ENCODE measurements at places on chromosomes 12 and 14.
A peak's percentile ranks its signal among the peaks of the same experiment; 100 is the strongest.

DNA sequence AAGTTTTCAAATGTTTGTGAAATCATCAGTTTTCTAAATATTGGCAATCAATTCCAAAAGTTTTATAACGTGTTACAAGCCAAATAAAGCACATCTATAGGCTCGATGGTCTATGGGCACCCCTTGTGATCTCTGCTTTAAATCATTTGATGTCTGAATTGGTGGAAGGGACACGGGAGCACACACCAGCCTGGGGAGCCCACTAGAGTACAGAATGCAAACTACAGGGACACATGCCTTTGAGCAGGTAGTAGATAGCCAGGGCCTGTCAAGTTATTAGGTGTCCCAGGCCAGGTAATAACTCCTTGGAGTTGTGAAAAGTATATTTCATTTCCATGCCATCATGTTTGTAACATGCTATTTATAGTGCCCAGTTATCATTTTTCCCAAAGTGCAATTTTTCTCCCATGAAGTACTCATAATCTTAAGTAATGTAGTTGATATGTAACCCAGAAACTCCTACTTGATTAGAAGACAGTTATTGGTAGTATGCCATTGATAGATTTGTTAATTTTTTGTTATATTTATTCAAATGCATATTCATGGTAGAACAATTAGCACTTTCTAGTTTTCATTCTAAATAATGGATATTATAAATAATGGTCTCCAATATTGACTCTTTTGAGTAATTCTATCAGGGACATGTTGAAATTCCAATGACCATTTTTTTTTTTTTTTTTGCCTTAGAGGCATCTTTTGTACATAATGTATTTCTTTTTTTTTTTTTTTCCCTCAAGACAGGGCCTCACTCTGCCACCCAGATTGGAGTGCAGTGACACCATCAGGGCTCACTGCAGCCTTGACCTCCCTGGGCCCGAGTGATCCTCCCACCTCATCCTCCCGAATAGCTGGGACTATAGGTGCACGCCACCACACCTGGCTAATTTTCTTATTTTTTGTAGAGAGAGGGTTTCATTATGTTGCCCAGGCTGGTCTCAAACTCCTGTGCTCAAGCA is 96.9 kb upstream of the FGD4 start:
- DNase-seq = no peak

DNA sequence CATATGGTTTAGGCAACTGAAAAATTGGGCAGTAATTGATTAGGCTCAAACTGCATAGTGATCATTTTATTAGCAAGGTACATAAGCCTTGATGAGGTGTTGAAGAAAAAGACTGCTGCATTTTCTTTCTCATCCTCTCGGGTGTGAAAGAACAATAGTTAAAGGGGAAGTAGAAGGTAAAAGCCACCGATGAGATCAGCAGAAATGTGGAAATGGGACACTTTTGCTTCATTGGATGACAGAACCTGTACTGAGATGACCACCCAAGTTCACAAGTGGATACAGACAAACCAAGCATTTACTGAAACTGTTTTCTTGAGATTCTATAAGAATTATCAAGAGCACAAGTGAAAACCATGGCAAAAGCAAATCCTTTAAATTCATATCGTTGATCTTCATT is 184.0 kb downstream of the TMX1 start:
- no peak for DNase-seq

GRCh38 chr12:5969974-5970690 is 25.1 kb upstream of the ANO2 start:
- no peak for DNase-seq

DNA sequence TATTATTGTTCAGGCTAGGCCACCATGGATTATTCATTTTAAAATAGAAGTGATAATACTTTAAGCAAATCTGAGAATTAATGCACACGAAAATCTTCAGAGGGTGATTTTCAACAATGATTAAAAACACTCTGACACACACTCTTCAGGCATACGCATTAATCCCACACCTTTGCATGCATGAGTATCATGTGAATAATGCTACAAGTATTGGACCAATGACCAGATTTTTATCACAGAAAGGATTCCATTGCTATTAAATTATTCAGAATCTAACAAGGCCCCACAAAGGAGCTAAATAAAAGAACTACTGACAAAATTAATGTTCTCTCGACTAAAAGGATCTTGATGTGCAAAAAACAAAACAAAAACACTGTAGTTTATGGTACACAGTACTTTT is 11.1 kb downstream of the EPS8 start:
- DNase-seq = no peak

DNA sequence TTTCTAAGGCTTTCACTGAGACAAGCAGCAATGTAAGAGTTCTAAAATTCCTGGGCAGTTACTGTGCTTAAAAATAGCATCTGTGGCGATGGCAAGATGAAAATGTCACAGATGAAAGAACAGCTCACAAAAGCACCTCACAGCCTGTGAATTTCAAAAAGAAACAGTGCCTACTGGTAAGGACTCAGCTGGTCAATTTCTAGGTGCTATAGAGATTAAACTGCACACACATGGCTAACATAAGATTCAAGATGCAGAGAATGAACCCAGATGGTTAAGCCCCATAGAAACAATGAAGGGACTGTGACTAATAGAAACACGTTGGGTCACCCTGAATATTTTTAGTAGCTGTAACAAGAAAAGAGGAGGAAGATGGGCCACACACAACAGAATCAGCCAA is 12.0 kb upstream of the IL26 start:
- no peak for DNase-seq

DNA sequence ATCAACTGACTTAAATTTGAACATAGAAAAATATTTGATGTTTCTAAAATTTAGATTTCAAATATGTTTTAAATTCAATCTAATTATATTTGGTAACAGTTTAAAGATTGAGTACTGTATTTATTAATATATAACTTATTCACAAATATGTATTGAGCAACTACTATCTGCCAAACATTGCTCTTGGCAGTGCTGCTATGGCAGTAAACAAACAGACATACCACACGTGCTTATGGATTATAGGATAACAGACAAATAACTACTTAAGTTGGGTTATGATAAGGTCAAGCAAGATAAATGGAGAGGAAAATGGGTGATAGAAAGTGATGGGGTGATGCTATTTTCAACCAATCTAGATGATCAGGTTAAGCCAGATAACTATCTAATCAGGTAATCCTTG is 538.1 kb downstream of the C12orf50 start:
- no peak for DNase-seq

DNA sequence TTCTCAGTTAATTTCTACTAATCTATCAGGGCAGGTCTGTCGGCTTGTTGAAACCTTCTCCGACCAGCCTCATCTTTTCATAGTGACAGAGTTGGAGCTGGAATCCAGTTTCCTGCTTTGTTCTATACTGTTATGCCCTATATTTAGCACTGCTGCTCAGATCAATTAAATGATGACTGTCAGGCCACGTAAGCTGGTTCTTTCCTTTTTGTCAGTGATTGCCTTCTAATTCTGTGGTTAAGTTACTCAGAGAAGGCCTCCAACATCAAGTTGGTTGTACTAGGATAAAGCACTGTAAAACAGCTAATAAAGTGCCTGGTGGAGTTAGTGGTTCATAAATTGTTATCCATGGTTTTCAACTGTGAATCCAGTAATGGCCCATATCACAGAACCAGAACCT is 22.6 kb downstream of the DERA start:
- no peak for DNase-seq

- no peak for DNase-seq
Observed at GRCh38 chr12:46260913-46261476, 7.8 kb downstream of the SLC38A1 start.

- DNase-seq = no peak
Observed at GRCh38 chr14:101838476-101838875, 77.0 kb downstream of the PPP2R5C start.

DNA sequence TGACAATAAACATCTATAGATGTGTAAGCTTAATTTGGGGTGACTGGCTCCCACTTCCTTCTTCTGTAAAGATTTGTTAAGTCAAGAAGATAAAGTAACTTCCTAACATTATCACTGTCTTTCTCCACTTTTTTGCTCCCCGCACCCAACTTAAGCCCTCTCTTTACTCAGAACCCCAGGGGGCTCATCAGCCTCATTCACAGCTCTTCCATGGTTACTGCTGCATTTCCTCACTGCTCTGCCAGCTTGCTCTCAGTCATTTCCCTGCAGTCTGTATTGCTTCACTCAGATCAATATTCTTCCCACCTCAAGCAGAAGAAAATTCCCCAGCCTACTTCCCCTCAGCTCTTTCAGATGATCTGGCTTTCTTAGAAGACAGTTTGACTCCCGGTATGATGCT is 102.0 kb downstream of the PIK3C2G start:
- DNase-seq = no peak

DNA sequence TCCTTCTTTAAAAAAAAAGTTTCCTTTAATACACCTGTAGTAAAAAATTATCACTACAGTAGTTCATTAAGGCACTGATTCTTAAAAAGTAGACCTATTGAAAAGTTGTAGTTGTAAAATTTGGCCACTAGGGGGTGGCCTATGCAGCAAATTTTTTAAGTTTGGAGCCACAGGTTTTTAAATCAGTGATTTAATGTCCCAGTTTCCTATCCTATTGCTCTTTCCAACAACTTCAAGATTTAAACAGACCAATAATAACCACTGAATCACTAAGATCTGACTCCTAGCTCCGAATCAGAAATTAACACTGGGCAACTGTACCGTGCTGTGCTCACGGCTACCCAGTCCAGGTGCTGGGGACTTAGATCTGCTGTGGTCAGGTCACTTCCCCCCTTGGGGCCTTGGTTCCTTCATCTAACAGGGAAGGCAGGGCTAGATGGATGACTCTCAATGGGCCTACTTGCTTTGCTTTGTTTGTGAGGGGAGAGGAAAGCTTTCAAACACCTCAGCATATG is 279.3 kb downstream of the MED13L start:
- DNase-seq = peak; percentile 11

DNA sequence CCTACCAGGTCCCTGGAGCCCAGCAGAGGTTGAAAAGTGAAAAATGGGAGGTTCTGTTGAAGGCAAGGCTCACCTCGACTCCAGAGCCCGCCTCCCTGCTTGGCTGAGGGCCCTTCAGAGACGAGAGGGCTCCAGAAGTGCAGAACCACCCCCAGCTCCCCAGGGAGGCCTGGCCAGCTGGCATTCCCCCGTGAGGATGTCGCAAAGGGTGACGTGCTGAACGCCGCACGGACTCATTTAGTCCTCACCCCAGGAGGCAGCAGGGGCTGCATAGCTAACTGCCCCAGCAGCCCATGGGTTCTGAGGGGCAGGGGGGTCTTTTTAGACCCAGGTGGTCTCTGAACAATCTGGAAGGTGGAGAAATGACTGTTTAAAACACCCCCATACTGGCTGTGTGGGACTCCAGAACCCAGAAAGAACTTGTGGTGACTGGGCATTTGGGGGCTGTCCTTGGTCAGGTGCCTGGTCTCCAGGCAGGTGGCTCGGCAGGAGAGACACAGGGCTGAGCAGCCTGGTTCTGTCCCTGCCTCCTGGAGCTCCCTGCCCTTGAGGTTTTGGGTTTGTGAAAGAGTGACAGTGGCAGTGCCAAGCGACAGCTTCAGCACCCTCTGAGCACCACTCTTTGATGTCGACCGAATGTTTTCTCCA is 32.0 kb downstream of the ANAPC7 start:
- no peak for DNase-seq

- DNase-seq = no peak
Observed at GRCh38 chr12:45298721-45299692, 83.1 kb downstream of the ANO6 start.

GRCh38 chr12:41967668-41968500 is 176.8 kb downstream of the GXYLT1 start:
- DNase-seq = no peak

- no peak for DNase-seq
Observed at GRCh38 chr14:32206552-32206951, 3.5 kb upstream of the RNU6-8 start.

DNA sequence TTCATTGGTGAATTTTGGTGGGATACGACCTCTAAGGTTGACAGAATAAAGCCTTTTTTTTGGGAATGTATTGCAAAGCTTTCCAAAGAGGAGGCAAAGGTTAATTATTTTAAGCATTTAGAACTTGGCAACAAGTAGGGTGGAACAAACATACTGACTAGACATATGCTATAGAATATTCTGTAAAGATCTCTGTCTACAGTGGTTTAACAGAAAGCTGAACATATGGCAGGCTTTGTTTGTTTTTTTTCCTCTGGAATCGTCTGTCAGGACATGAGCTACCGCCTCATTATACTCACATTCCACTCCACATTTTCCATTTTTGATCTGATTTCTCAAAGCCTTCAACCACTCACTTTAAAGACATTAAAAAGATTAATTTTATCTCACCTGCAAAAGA is 153.4 kb upstream of the PELI2 start:
- DNase-seq = no peak

- DNase-seq = no peak
Observed at GRCh38 chr14:55605793-55606192, 25.8 kb downstream of the KTN1 start.

GRCh38 chr12:7344833-7345606 is 41.1 kb downstream of the ACSM4 start:
- no peak for DNase-seq
